ENCODE measurements at places on chromosomes 5 and 9.
A peak's percentile ranks its signal among the peaks of the same experiment; 100 is the strongest.

GRCh38 chr5:26121338-26121737 is 917.0 kb downstream of the CDH9 start:
- no peak for DNase-seq

DNA sequence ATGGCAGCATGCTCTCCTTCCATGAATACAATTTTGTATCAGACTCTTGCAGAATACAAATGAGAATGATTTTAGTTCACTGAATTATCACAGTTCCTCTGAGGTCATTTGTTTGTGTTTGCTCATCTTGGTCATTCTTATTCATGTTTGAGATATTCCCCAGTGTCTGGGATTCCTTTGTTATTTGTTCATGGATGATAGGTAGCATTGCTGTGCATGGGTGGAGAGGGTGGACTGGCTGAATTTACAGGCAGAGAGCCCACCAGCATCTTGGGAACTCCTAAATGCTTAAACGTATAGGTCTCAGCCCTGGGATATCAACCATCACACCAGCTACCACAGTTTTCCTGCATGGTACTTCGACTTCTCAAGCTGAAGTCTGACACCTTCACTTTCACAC is 459.8 kb downstream of the CCDC171 start:
- no peak for DNase-seq

DNA sequence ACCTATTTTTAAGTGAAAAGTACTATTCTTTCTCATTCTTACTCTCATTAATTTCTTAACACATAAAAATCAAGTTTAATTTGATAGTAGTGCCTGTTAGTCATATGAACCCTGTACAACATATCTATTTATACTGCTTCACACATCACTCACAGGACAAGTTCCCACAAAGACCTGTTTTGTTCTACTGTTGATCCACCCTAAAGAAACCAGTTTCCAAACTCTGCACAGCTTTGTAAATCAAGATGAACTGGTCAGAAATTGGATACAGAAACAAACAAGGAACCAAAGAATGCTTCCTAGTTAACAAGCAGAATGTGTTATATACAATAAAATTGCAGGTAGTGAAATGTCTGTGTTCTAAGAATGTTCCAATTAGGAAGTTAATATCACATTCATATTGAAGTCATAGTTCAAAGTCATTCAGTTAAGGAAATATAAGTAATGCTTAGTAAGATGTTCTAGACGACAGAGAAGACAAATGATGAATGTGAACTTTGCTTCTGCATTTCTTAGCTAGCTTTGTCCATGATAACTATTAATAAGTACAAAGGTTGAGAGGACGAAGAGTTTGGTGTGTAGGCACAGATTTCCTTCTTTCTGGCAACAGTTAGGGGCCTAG is 33.4 kb downstream of the C9orf85 start:
- DNase-seq, result no peak

DNA sequence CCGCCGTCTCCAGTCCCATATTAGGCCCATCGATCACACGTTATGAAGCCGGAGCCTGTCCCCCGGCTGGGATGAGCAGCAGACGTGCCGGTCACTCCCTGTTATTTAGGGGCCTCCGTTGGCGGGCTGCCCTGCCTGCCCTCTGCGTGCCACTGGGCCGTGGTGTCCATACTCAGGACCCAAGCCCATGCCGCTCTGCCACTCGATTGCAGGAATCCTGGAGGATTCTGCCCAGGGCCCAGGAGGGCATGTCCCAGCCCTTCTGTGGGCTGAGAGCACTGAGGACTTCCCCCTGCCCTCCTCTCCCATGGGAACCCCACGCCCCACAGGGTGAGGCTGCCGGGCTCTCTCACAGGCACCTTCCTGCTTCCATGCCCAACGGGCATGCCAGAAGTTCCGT is 19.6 kb upstream of the LAMC3 start:
- no peak for DNase-seq

DNA sequence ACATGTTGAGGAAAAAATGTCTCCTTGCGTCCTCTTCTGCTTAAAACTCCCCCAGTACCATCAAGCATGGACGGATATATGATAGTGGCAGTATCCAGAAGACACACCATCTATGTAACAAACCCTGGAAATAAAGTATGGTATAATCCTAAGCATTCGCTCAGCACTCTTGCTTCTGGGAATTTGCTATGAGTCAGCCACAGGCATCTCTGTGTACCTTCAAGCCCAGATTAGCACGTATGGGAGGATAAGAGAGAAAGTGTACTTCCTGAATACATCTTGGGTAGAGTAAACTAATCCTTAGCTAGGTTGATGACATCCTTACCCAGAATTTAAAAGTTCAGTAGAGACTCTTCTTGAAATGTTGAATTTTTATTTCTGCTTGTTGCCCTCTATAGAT is 71.2 kb downstream of the GHR start:
- DNase-seq, result no peak

- DNase-seq, result no peak
Observed at GRCh38 chr9:119722384-119722783, 353.1 kb upstream of the BRINP1 start.

DNA sequence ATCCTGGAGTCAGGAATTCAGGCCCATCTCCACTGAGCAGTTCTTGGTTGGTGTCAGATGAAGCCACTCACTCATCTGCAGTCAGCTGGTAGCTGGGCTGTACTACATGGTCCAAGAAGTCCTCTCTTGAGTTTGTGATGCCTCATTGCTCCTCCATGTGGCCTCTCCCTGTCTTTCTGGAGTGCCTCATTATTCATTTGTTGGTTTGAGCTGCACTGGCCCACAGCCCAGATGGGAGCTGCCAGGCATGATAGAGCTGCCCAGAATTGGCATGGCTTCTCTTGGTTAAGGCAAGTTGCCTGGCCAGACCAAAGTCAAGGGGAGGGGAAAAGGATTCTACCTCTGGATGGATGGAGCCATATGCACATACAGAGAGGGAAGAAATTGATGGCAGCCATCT is 8.0 kb downstream of the PTCD2 start:
- DNase-seq, result no peak

- no peak for DNase-seq
Observed at GRCh38 chr9:117625154-117625553, 79.0 kb upstream of the TLR4 start.

DNA sequence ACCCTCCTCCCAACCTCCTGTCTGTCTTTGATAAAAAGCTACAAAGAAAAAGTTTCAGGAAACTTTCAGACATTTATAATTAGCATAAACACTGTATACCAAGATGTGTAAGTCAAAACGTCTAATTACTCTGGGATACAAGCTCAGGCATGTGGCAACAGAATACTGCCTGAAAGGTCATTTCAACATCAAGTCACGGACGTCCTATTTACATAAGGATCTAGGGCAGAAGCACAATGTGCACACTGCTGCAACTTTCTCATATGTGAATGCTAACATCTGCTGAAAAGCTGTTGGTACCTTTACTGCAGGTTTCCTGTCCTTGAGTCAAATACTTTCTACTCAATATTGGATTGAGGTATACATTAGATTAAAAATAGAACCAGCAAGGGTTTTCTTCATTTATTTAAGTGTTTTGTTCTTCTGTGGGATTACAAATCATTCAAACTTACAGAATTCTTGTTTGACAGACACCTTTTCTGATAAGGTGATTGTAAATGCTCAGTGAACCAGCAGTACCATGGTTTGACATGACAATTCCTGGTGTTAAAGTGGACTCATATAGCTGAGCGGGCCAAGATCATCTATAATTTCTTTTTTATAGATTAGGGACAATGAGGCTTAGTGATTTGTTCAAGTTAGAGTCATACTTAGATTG is 36.8 kb downstream of the ELL2 start:
- DNase-seq, result no peak

DNA sequence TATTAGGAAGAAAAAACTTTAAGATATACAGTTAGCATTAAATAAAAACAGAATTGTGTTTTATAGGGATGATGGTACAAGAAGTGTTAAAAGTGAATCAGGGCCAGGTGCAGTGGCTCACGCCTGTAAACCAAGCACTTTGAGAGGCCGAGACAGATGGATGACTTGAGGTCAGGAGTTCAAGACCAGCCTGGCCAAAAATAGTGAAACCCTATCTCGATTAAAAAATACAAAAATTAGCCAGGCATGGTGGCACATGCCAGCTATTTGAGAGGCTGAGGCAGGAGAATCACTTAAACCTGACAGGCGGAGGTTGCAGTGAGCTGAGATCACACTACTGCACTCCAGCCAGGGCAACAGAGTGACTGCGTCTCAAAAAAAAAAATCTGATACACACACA is 282.9 kb upstream of the ATP10B start:
- DNase-seq, result no peak

GRCh38 chr9:99362321-99362720 is 140.2 kb downstream of the SEC61B start:
- no peak for DNase-seq

DNA sequence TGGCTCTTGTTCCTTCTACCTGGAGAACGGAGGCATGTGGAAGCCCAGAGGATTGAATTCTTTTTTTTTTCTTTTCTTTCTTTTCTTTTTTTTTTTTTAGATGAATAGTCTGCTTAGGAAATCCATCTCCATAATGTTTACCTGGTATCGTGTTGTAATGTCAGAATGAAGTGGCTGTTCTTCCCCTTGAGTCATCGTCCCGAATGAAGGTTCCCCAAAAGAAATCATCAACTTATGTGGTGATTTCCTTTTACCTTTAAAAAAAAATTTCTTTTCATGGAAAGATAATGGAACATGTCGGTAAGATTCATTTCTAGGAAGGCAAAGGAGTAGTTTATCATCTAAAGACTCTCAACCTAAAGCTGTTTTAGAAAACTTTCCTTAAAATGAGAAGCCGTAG is 59.7 kb downstream of the DOCK8 start:
- no peak for DNase-seq

- DNase-seq, result peak; percentile 6
Observed at GRCh38 chr9:69012696-69013381, 1.1 kb downstream of the PRKACG start.

DNA sequence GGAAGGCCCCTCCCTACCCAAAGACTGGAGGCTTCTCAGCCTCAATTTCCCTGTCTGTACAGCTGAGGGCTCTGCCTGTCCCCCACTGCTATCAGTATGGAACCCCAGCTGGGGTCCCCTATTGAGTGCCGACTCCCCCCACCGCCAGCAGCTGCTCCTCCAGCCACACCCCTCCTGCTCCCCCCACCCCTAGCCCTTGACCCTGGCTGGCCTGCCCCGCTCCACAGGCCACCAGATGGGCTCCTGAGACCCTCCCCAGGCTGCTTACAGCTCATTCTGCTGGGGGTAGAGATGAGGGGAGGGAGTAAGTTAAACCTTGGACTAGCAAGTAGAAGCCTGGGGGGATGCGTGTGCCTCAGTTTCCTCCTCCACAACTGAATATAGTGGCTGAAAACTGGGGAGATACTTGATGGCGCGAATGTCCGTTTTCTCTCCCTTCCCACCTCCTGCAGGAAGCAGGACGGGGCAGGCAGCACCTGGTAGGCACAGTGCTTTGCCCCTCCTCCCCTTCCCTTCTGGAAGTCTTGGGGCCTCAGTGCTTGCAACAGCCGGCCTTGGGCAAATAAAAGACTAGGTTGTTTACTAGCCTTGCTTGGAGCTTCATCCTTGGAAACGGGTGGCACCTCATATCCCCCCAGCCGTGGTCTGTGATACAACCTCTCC is 19.1 kb downstream of the URM1 start:
- DNase-seq, result no peak

- DNase-seq, result no peak
Observed at GRCh38 chr5:113050721-113051382, 74.3 kb downstream of the DCP2 start.

GRCh38 chr5:4684946-4685345 is 455.2 kb upstream of the ADAMTS16 start:
- no peak for DNase-seq

GRCh38 chr9:126874546-126875314 is 14.3 kb downstream of the ZBTB34 start:
- DNase-seq, result no peak

GRCh38 chr9:738209-738915 is 103.1 kb upstream of the DMRT1 start:
- no peak for DNase-seq

GRCh38 chr5:997711-998110 is 10.9 kb upstream of the NKD2 start:
- no peak for DNase-seq

DNA sequence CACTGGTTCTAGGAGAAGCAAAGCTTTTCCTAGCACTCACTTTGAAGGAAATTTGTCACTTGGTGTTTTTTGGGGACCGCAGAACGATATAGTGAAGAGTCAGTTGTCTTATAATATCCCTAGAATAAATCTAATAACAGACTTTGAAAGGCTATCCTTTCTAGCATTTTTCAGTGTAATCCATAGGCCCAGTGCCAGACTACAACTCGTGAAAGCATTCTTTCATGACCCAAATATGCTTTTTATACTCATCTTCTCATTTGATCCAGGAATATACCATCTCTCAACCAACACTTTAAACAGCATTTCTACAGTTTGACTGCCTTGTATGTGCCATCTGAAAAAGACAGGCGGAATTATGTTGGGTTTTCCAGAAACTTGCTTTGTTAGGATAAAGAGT is 104.0 kb downstream of the ERCC6L2 start:
- DNase-seq, result no peak

GRCh38 chr9:71485326-71485725 is 283.0 kb downstream of the CEMIP2 start:
- DNase-seq, result no peak

DNA sequence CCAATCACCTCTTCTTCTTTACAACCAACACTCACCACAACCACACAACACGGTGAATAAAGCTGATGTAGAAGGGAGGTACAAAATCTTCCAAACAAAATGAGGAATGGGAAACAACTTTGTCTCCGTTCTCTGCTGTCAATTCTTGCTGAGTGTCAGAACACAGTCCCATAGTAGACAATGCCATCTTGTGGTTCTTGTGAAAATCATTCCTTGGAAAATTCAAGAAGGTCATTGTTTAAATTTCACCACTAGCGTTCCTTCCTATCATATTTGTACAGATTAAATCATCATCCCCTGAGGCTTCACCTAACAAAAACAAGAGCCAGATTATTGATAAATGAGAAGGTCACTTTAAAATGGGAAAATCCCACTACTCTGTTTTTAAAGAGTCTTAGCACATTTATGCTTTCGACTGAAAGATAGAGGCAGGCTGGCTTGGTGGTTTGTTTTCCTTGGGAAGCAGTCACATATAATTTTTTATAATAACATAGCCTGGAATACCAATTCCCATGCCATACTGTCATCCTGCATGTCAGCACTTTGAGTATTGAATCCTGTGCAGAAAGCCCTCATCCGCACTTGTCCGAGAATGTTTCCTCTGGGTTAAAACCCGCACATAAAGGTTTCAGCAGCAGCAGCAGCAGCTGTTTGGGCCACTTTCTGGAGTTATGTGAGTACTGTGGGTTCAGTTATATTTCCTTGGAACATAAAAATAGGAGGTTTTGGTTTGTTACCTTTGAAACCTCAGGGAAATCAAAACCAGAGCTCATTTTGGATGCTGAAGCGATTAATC is 395.0 kb upstream of the SMARCA2 start:
- DNase-seq, result no peak

DNA sequence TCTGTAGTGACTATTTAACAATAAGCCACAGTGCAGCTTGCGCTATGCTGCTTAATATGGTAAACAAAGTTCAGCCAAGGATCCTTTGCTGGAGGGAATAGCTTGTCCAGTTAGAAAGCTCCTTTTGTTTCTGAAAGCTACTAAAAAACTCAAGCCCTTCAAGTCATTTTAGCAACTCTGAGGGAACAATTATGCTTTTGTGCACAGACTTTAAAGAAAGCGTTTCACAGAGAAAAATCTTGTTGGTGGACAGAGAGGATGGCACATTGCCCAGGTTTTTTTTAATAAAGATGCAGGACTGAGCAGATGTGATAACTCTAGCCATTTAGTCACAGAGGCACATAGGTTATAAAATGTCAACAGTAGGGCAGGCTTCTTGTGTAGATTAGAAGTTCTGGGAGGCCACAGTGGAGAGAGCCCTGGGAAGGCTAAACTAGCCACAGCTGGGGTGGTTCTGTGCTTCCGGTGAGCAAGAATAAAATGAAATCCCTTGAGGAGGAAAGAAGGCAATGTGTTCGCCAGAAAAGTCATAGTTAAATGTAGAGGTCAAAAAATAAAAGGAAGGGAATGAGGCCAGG is 63.4 kb downstream of the ALDH7A1 start:
- DNase-seq, result no peak

Data from T-cell (primary cell).